ENCODE measurements at places on chromosomes 6 and 20.
A peak's percentile ranks its signal among the peaks of the same experiment; 100 is the strongest.

- DNase-seq = no peak
Measured at GRCh38 chr20:13325033-13325432, 104.0 kb downstream of the ISM1 start.

DNA sequence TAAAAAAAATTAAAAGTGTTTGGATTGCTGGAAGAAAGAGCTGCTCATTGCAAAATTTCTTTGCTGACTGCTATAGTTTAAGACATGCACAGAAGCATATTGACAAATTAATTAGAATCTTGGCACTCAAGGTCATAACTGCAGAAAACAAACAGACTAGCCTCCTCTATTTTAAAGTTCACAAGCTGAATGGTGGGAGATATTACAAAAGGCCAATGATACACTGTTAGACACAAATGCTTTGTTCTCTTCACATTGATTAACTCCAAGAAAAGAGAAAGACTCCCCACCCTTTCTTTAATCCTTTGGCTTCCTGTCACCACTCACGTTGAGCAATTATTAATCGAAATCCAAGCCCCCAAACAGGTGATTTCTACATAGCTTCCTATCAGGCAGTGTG is 69.1 kb downstream of the PTCHD4 start:
- no peak for DNase-seq

GRCh38 chr6:11738661-11739375 is 39.8 kb downstream of the ADTRP start:
- no peak for DNase-seq

- DNase-seq = no peak
Measured at GRCh38 chr6:96276305-96276704, 245.3 kb upstream of the UFL1 start.

DNA sequence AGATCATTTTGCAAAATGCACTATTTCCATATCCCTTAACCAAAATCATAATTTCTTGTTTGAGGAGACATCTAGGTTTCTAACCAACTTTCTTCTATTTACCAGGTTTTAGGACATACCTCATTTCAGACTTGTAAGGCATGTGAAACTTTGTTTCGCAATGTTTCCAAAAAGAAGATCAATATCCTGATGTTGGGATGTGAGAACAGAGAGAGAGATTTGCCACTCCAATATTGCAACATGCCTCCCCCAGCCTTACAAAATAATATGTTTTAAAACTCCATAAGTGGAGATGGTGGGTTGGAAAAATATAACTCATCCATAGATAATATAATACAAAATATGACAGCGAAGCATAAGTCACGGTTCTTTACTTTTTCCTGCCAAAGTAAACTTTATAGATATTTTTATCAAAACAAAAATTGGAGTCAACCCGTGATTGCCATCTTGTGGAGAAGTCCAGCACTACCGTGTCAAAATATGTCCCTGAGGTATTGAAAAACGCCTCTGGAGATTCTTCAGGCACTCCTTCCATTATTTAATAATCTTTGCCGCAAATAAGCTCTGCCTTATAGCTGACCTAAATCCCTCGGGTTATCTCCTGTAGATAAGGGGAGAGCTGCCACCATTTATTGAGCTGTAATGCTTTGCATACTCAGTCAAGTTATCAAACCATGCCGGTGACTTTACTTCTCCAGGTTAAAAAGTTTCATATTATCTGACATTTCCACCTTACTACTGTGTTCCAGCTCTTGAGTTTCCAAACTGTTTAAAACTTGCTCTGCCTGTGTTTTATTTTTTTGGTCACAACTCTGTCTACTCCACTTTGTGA is 534.2 kb downstream of the HACE1 start:
- peak; percentile 6 for DNase-seq

- no peak for DNase-seq
Measured at GRCh38 chr20:46791722-46792416, 82.4 kb downstream of the SLC2A10 start.

- DNase-seq = no peak
Measured at GRCh38 chr6:22290045-22290444, 6.8 kb downstream of the PRL start.

DNA sequence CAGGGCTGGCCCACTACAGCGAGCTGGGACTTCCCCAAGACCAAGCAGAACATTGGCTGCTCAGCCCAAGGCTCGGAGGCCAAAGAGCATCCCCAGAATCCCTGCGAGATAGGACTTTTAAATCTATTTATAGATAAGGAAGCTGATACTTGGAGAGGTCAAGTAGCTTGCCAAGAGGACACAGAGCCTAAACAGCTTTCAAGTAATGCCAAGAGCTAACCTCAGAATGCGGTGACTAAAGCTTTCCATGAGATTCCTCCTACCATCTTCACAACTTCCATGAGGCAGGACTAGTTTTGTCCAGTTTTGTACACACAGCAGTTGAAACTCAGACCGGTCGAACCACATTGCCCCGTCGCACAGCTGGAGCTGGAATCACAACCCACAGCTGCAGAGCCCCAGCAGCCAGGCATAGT is 168.1 kb upstream of the TOP1 start:
- no peak for DNase-seq

DNA sequence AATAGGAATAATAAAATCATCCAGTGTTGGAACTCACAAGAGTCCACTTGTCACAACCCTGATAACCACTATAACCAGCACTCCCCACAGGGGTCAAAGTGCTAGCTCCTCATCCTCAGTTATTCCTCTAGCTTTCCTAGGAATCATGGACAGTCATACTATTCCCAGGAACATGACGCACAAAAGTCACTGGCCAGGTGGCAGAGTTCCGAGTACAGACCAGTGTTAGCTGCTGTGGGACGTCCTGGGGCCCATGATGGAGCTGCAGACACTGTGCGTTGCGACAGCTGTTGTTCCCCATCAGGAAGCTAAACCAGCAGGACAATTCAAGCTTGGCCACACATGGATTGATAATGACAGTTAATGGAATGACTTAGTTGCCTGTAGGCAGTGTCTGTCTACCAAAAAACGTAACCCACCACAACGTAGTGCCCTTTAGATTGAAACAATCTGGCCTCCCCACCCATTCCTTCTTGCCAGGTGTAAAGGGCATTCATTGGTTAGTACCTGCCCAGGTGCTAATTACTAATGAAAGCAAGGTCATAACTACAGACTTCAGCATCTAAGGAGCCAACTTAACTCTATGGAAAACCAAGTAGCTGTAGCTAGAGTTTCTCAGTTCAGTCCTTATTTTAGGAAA is 17.4 kb downstream of the EZR start:
- no peak for DNase-seq

GRCh38 chr6:14035071-14035847 is 82.3 kb upstream of the CD83 start:
- DNase-seq = no peak

- no peak for DNase-seq
Measured at GRCh38 chr6:7139835-7140470, 32.2 kb downstream of the RREB1 start.

GRCh38 chr6:122800906-122801305 is 11.8 kb downstream of the SMPDL3A start:
- no peak for DNase-seq

DNA sequence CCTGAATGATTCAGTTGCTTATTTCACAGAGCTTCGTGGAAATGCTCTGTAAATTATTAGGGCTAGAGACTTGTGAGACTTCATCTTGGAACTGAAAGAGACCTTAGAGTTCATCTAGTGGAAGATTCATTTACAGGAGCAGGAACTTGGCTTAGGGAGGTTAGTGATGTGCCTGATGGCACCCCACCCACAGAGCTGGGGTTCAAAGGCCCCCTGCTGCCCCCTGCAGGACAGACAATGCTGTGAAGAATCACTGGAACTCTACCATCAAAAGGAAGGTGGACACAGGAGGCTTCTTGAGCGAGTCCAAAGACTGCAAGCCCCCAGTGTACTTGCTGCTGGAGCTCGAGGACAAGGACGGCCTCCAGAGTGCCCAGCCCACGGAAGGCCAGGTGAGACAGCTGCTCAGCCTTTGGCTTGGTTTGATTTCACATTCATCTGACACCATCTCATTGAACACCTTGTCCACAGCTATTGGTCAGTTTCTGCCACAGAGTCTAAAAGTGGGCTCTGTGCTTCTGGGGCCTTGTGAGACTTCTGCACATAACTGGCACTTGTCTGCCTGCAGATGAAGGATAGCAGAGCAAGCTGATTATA is 25.1 kb downstream of the MYBL2 start:
- no peak for DNase-seq
